ENCODE measurements at places on chromosomes 3 and 15. TPM values are rescaled to one million over a fixed set of nuclear protein-coding genes. Genes with fewer than 3 reads are reported as not detected.

DNA sequence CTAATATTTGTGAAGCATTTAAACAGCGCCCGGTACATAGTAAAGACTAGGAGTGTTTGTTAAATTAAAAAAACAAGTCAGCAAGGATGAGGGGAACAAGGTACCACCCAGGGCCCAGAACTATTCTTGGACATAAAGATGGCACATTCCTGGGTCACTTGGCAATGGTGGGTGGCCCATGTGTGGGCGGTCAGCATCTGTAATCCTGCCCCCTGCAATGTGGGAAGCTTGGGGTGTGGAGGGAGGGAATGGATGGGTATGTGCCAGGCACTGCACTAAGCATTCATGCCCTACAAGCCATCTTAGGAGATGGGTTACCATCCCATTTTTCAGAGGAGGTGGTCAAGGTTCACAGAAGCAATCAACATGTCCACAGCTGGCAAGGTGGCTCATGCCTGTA lies 7.3 kb upstream of the C15orf39 start:
- DNase-seq = no peak

DNA sequence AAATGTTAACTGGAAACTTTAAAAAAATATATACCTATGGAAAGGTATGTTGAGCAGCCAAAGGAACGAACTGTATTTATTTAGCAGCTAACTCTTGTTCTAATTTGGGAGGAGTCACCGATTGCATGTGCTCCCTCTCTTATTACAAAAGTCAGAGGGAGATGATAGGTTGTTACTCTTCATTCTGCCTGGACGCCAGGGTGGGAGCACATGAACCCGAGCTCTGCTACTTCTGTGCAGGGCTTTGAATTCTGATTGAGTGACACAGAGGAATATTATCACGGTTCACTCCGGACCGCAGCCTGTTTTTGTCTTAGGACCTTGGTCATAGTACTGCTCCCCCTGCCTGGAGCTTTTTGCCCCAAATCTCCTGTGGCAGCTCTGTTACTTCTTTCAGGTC lies 36.9 kb upstream of the LRIG1 start:
- no peak for DNase-seq

ARIH2 gene
- 149 TPM for total RNA-seq

GRCh38 chr3:133753779-133754164 lies 7.6 kb downstream of the TF start:
- DNase-seq = no peak

DNA sequence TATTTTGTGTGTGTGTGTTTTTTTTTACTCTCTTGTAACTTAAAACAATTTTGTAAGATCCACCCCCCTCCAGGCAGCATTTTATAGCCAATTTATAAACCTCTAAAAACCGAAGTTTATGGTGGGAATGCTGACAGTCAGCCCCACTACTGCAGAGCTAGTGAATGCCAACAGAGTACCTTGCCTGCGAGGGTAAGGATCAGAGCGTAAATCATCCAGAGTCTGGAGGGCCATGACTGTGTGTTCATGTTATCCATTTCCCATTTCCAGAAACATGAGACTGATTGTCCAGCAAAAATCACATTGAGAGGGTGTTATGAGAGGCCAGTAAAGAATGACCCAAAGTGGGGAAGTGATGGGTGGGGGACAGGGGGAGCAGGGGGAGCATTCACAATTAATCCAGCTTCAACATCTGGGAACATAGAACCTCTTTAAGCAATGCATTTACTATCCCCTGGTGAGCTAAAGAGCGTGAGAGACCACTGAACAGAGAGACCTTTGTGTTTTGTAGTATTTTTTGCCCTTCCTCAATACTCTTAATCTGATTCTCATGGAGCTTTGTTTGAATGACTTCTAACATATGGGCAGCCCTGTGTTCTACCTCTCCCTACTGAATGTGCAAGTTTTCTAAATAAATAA lies 464.5 kb downstream of the RBMS3 start:
- no peak for DNase-seq

- DNase-seq = no peak
Observed at GRCh38 chr15:60573936-60574335, 95.0 kb upstream of the ICE2 start.

AADACL2 gene
- not detected for total RNA-seq

CRABP1 gene
- not detected for total RNA-seq

DNA sequence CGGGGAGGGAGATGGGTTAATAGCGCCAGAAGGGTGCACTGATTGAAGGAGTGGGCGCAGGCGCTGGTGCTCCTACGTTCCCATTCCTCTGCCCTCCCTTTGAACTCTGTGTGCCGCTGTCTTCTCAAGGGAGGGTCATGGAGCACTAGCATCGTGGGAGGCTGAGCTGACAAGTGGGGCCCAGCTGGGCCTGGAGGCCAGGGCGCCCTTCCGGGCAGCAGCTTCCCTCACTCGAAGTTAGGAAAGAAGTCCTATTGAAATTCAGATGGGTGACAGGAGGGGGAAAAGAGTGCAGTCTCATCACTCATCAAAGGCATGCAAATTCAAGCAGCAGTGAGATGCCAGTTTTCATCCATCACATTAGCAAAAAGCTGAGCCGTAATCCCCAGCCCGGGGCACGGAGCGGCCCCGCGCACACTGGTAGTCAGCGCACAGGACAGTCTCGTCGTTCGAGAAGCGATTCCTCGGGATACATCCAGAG lies 128.2 kb downstream of the LRRK1 start:
- DNase-seq = no peak

GRCh38 chr3:49506906-49507305 lies 36.8 kb downstream of the DAG1 start:
- DNase-seq = no peak

- no peak for DNase-seq
Observed at GRCh38 chr15:87704276-87704675, 552.3 kb downstream of the NTRK3 start.

GRCh38 chr3:88742674-88743507 lies 364.5 kb upstream of the EPHA3 start:
- DNase-seq = no peak

CFAP92 gene
- 0.49 TPM for total RNA-seq
